ENCODE measurements at places on chromosomes 2 and 18.
A peak's percentile ranks its signal among the peaks of the same experiment; 100 is the strongest.

DNA sequence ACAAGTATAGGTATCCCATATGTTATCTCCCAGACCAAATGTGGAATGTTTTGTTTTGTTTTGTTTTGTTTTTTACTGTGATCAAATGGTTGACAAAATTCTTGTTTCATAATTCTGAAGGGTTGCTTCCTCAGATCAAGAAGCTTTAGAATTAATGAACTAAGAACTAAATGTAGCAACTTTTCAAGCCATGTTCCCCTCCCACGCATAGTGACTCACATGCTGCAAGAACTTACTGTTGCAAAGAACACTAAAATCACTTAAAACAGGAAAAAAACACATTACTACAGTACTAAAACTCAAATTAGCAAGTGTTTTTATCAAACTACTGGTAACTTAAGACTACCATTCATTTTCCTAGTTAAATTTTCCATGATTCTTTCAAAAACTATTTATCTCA lies 30.6 kb downstream of the HNRNPLL start:
- no peak for DNase-seq

- no peak for DNase-seq
Measured at GRCh38 chr2:173239644-173240043, 115.0 kb upstream of the CDCA7 start.

GRCh38 chr2:196516564-196516963 lies 123.0 kb upstream of the CCDC150 start:
- no peak for DNase-seq

- no peak for DNase-seq
Measured at GRCh38 chr2:61774351-61774750, 79.5 kb downstream of the FAM161A start.

- no peak for DNase-seq
Measured at GRCh38 chr2:78077633-78078032, 555.5 kb upstream of the LRRTM4 start.

GRCh38 chr2:238015705-238016104 lies 45.1 kb upstream of the SCLY start:
- no peak for DNase-seq

- DNase-seq: no peak
Measured at GRCh38 chr2:190214426-190215194, 105.0 kb downstream of the HIBCH start.

DNA sequence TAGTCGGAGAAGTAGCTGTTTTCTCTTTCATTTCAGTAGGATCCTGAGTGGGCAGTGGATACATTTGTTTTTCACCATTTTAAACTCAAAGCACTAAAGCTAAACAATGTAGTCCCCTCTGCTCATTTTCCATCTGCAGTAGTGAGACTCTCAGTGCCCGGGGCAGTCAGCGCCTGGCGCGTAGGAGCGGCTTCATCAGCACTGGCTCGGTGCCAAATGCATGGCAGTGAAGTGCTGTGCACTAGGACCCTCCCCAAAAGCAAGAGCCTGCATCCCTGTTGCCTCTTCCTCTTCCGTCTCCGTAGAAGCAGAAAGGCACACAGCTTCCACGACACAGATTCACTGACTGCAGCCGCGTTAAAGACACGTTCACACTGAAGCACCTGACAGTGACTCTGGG lies 19.0 kb upstream of the ESPNL start:
- DNase-seq: no peak

DNA sequence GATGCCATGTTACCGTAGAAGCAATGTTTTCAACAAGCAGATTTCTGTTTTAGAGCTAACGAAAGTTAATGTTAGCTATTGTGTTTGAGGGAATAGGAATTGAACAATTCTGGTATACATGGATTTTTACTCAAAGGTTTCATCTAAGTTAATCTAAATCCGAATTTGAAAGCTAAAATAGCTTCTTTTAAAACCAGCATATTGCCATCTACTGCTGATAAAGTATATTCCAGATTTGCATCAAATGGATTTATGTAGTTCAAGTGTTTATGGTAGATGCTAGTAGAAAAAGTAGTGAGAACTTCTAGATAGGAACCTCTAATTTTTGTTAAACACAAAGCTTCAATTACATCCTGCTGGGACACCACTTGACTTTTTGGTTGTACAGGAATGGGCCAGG lies 1569.5 kb upstream of the NXPH2 start:
- no peak for DNase-seq

DNA sequence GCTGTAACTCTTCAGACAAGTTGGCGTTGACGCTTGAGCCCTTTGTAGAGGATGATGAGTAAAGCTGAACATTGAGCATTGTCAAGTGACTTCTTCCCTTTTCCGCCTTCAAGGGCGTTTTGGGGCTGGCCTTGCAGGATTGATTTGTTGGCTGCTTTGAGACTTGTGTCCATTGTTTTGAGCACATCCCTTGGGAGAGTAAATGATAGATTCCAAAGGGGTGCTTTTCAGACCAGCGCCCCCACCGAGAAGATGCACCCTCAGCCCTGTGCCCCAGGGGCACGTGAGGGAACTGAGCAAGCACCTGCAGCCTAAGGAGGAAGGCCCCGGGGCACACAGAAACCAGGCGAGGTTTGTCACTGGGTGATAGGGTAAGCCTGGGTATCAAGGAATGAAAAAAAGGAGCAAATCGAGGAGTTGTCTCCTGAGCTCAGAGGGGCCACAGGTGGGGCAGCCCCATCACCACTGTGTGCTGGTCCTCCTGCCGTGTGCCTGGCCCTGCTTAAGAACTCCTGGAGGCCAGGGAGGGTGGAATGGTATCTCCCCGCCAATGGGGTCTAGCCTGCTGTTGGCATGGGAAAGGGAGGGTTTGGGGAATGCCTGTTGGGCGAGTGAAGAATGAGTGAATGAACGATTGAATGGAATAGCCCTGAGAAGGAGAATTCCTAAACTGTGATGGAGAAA lies 64.0 kb downstream of the RAB31 start:
- no peak for DNase-seq

DNA sequence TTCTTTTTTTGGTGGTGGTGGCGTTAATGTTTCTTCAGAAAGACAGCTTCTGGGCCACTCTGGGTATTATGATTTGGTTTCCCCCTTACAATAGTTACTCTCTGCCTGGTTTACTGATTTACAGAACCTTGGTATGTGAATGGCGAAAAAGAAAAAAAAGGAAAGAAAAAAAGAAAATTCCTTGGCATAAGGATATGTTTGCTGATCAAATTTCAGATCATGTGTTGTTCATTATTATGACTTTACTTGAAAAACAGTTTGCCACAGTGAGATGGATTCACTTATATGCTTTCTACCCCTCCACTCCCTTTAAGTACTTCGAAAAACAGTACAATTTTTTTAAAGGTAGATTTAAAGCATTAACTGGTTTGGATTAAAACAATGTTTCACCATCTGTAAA lies 21.0 kb downstream of the BCL11A start:
- no peak for DNase-seq

DNA sequence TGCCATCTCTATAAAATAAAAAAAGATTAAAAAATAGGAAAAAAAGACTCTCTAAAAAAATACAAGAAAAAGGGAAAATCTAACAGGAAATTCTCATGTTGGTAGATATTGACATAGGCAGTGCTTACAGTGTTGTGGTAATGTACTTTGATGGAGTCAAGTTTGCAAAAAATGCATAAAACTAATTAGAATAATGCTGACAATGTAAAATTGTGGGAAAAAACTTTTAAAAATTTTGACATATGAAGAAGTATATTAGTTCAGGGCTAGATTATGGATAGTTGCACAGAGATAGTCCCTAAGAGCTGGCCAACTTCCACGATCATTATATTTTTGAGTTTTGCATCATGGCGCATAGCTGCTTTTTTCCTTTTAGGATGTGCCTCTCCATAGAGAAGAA lies 72.7 kb downstream of the GBX2 start:
- no peak for DNase-seq

GRCh38 chr2:62099050-62099449 lies 96.9 kb upstream of the B3GNT2 start:
- no peak for DNase-seq

DNA sequence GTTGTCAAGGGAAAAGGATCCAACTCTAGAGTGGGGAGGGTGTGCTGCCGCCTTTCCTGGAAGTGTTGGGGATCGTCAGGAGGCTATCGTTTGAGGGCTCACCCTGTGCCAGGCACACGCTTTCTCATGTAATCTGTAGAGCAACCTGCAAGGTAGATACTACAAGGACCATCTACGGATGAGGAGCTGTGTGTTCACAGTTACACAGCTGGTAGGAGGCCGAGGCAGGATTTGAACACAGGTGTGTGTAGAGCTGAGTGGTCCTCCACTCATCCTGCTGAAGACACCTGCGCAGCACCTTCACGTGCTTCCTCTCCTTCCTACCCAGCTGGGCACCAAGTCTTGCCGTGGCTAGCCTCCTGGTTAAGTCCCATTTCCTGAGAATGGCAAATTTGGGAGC lies 68.3 kb downstream of the MARCO start:
- no peak for DNase-seq

- peak; percentile 86 for DNase-seq
Measured at GRCh38 chr2:174593574-174594203, 3.9 kb downstream of the WIPF1 start.

GRCh38 chr2:217370391-217370790 lies 510.5 kb upstream of the TNP1 start:
- peak; percentile 98 for DNase-seq

- DNase-seq: no peak
Measured at GRCh38 chr2:149861034-149861433, 273.5 kb upstream of the MMADHC start.

DNA sequence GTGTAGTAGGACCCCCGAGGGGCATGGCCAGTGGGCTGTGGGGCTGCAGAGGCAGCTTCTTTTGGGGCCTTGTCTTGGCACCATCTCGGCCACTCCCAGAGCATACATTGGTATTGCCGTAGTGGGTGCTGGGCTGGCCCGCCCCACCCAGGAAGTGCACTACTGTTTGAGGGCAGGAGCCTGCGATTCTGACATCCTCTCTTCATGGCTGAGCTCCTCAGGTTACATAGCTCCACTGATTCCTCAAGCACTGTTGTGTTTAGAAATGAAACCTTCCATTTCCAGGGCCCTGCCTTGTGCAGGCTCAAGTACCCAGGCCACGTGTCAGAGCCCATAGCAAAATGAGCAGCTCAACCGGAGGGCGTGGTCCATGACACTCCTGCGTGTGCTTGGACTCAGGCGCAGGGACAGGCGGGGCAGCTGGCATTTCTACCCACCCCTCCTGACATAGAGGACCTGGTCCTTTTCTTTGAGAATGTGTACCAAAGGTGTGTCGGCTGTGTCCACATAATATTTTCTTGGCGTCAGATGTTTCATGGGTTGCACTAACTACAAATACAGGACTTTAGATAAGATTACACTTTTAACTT lies 67.9 kb downstream of the DGKD start:
- peak; percentile 25 for DNase-seq

- no peak for DNase-seq
Measured at GRCh38 chr18:61817086-61817485, 75.7 kb downstream of the RNF152 start.

DNA sequence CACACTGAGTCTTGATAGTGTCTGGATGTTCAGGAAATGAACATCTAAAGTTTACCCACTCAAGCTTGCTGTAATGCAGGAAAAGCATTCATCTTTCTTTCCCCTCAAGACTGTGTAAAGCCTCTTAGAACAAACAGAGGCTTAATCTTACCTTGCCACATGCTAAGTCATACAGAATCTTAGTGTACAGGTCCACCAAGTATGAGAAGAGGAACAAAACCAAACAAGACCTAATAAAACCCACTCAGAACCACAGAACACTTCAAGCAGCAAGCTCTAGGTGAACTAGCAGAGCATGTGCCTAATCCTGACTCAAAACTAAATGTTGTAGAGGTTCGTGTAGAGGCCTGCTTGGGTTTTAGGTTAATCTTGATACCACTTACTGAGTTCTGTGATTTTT lies 97.6 kb downstream of the SPTBN1 start:
- no peak for DNase-seq

- DNase-seq: no peak
Measured at GRCh38 chr2:226536410-226536809, 263.2 kb downstream of the IRS1 start.

- DNase-seq: no peak
Measured at GRCh38 chr2:5673145-5674025, 18.8 kb upstream of the SOX11 start.

DNA sequence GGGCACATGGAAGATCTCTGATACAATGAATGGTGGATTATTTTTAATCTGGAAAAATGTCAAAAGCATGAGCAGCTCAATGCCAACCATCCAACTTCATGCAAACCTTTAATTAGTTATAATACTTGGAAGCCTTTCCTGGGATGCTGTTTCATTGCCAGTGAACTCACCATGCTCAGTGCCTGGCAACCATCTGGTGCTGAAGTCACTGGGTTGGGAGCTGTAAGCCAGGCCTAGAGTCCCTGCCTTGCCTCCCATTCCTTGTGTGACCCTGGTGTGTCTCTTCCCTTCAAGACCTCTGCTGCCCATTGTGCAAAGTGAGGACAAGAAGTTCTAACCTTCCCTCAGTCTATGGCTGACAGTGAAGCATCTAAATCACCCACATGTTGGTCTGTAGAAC lies 458.7 kb downstream of the RNF144A start:
- DNase-seq: no peak

All from HT1080 (cell line).